ENCODE measurements at places on chromosomes 6 and 20.

DNA sequence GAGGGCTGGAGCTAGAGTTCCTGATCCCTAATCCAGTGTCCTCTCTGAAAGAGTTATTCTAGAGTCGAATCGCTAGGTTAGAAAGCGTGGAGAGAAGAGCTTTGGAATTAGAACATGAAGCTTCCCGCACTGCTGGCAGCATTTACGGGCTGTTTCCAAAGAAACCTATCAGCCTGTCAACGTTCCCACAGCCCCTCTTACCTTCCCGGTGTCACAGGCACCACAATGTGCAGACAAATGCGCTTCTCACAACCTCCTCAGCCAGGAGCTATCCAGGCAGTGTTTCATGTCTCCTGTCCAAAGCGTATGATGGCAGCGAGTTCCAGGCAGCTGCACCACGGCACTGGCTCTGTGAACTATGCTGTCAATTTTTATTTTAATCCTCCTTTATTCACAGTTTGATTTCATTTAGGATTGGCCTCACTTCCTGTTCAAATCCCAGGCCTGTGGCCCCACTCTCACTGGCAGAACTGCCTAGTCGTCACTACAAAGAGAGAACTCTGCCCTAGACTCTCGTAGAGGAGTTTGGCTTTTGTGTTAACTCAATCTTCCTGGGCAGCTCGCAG, 322.8 kb upstream of the SOX4 start:
- no peak for DNase-seq

GRCh38 chr20:14521016-14521415, 183.6 kb upstream of the FLRT3 start:
- no peak for DNase-seq

DNA sequence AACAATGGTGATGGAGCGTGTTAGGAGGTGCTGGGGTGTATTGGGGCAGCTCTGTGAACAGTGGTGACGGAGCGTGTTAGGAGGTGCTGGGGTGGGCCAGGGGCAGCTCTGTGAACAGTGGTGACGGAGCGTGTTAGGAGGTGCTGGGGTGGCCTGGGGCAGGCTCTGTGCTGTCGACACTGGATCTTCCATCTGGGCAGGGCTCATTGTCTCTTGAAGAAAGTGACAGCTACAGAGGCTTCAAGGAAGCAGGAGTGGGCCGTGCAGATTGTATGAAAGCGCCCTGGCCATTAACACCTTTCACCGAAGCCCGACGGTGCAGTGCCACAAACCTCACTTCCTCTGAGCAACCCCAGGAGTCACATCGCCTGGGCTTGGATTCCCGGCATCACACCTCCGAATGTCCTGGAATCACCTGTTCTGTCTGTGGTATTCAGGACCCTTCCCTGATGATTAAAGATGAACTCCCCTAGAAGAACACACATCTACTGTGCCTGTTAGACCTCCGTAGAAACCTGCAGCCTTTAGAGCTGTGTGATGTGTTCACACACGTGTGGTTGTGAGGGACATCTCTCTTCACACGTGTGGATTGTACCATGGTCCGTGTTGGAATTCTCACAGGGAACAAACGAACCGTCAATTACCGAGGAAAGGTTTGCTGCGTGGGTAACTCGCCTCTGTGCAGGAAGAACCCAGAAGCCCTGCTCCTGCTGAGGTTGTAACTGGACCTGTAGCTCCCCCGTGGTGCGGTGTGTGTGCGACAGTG, 377.7 kb downstream of the THBS2 start:
- no peak for DNase-seq

- no peak for DNase-seq
Measured at GRCh38 chr20:33852626-33853506, 41.7 kb downstream of the CHMP4B start.

DNA sequence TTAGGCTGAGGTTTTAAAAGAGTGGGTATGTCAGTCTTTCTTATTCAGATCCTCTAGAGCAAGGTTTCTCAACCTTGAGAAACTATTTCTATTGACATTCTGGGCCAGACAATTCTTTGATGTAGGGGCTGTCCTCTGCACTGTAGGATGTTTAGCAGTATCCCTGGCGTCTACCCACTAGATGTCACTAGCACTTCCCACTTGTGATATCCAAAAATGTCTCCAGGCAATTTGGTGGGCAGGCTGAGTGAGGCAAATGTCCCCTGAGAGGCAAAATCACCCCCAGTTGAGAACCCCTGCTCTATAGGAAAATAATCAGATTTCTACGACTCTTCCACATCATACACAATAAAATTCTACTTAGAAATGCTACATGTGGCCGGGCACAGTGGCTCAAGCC, 7.7 kb upstream of the ZKSCAN8 start:
- DNase-seq = no peak
